ENCODE measurements at places on chromosomes 1 and 21.

- DNase-seq = no peak
Measured at GRCh38 chr1:80846966-80847365, 953.8 kb upstream of the ADGRL2 start.

- no peak for DNase-seq
Measured at GRCh38 chr1:113369040-113369439, 21.3 kb upstream of the MAGI3 start.

- DNase-seq = no peak
Measured at GRCh38 chr1:198228925-198229324, 72.1 kb downstream of the NEK7 start.

GRCh38 chr1:98478121-98478520 is 183.4 kb upstream of the SNX7 start:
- no peak for DNase-seq

GRCh38 chr1:154813846-154814505 is 56.1 kb downstream of the KCNN3 start:
- DNase-seq = no peak

GRCh38 chr1:244735404-244735803 is 82.5 kb downstream of the DESI2 start:
- DNase-seq = no peak

DNA sequence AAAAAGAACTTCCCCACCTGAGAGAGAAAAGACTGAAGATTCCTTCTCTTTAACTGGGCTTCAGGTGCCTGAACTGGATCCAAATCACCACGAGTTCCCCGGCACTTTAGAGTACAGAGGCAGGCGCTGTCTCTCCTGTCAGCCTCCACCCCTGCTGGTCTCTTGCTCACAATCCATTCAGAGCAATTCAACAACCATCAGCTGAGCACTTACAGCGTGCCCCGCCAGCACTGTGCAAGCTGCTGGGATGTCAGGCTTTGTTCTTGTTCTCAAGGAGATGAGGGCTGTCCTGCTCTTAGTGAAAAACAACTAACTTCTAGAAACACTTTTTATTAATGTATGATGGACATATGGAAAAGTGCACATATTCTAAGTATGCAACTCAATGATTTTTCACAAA is 68.7 kb upstream of the VAMP3 start:
- DNase-seq = no peak

All from stimulated activated CD4-positive, alpha-beta T cell treated with anti-CD3 and anti-CD28 coated beads, Interleukin-12 subunit alpha, Interleukin-12 subunit beta, amount 100 ng/mL, for 24 hours (primary cell).